ENCODE measurements at places on chromosomes 4 and X.

DNA sequence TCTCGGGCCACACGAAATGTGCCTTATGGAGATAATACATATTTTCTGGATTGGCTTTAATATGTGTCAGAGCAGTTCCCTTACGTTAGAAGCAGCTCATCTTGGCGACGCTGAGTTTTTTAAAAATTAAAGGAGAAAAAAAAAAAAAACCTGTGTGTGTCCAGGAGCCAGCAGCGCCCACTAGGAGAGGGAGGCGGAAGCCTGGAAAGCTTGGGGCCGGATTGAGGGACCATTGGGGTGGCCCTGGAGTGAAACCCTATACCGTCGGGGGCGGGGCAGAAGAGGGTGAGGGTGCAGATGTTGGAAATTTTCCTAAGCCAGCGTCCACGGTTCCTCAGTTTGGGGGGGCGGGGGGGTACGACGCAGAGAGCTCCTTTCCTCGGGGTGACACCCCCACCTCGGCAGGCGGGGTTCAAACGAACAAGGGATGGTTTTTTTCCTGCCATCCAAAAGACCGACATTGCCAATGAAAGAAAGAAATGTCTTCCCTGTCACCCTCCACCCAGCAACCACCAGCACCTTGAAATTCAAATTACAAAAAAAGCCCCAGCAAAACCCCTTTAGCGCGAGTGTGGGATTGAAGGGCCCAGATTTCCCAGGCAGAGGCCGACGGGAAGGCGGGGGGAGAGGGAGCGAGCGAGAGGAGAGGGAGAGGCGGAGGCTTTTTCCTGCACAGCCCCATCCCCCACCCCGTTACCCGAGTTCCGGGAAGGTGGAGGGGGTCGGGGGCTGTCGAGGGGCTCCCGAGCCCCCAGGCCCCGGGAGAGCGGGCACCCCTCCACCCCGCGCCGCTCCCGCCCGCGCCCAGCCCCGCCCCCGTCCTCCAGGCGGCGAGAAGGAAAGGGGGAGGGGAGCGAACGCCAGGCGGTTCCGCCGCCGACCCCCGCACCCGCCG, 859 bp downstream of the SMARCA1 start:
- DNase-seq = peak; percentile 6

DNA sequence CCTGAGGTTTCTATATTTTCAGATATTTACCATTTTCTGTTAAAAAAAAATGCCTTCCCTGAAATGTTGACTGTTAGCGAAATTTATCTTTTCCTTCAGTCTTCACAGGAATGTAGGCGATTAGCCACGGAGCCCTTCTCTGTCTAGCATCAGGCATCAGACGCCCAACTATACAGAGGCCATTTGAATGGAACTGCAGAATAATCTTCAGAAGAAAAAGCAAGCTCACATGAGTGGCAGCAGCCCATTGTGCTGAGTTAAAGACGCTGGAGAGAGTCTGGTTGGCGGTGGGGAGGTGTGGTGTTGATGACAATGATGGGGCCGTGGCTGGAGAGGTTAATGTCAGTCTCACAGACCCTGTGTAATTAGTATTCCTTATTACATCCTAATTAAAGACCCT, 196.8 kb upstream of the LEF1 start:
- no peak for DNase-seq

DNA sequence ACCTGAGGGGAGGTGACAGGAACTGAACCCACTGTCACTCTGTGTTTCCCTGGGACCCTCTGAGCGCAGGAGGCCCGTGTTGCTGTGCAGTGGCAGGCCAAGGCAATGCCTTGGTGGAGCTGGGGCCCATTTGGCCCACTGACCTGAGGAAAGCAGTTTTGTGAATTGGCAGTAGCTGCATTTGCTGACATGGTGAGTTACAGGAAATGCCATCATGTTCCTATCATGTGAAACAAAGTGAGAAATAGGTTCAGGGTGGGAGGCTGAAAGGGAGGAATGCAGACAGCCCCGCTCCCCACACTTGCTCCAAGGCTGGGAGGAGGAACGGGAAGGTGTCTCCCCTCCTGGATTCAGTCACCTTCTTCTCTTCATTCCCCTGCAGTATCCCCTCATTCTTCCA, 146.1 kb downstream of the PTTG2 start:
- no peak for DNase-seq

DNA sequence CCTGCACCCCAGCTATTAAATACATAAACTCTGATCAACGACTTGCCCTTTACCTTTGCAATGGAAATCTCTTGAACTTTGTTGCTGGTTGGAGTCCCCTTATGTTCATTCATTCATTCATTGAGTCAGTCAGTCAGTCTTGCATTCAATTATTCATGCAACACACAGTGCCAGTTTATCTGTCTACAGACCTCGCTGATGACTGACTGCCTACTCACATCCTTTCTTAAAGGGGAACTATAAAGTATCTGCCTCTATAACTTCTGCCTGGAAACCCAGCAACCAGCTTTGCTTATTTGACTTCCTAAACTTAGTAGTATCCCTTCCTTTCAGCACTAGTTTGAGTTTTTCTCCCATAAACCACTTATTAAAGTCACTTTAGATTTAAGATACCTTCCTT, 620.8 kb upstream of the ADGRL3 start:
- DNase-seq = no peak

GRCh38 chr4:180240670-180241069, 2002.5 kb upstream of the TENM3 start:
- DNase-seq = no peak

GRCh38 chr4:150145090-150145945, 67.1 kb downstream of the DCLK2 start:
- DNase-seq = no peak

DNA sequence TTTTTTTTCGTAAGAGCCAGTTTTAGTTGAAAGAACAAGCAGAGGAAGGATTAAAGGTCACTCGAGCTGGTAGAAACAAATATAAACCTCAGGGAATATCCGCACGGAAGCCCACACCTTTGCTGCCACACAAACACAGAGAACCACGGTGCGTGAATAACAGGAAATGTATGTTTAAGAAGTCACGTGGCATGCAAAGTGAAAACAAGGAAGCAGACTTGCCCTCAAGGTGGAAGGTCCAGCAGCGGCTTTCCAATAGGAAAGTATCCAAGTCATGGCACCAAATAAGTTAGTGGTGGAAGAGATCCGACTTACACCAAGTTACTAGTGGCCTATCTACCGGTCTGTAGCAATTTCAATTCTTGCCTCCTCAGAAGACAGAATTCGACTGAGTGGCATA, 215.5 kb downstream of the HHIP start:
- no peak for DNase-seq

GRCh38 chrX:103560256-103560655, 25.1 kb upstream of the TCEAL4 start:
- DNase-seq = no peak

- no peak for DNase-seq
These were observed 11.3 kb downstream of the SNX12 start for GRCh38 chrX:71056867-71057266.

DNA sequence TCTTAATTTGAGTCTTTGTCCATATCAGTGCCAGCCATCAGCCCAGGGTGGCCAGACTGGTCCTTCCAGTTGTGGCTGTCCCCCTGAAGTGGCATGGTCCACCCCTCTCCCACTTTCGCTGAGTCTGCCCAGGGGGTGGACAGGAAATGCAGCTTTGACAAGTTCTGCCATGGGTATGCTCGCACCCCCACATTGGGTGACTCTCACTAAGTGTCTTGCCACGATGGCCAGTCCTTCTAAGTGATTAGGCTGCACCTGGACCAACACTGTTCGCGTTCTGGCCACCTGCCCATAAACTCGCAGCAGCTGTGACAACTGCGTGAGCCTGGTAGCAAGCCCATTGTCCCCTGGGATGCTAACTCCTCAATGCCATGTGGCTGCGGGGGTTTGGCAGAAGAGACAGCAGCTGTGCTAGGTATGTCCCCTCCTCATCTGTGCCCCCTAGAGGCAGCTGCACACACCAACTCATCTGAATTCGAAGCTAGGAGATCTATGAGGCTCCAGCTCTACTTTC, 10.0 kb upstream of the LNX1 start:
- peak; percentile 6 for DNase-seq

GRCh38 chr4:168797738-168798375, 212.2 kb downstream of the CBR4 start:
- no peak for DNase-seq

DNA sequence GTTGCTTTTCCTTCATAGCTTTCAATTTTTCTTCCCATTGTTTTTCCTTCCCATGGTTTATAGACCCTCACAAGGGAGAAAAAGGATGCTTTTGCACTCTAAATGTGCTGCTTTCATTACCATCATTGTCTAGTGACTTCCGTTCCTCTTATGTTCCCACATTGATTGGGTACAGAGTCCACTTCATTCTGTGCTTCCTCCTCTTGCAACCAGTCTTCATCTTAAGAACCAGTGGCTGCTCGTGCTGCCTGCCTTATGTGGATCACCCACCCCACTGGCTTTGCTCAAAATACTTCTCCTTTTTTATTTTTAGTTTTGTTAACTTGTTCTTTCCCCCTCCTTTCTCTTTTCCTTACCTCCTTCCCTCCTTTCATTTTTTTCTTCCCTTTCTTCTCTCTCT, 76.5 kb upstream of the BOD1L1 start:
- DNase-seq = no peak

- peak; percentile 76 for DNase-seq
These were observed 104.9 kb downstream of the FAM53A start for GRCh38 chr4:1579001-1579900.

- DNase-seq = no peak
These were observed 67.4 kb downstream of the ZAR1 start for GRCh38 chr4:48557478-48557877.

- DNase-seq = no peak
These were observed 236.9 kb upstream of the PPARGC1A start for GRCh38 chr4:24126776-24127175.

DNA sequence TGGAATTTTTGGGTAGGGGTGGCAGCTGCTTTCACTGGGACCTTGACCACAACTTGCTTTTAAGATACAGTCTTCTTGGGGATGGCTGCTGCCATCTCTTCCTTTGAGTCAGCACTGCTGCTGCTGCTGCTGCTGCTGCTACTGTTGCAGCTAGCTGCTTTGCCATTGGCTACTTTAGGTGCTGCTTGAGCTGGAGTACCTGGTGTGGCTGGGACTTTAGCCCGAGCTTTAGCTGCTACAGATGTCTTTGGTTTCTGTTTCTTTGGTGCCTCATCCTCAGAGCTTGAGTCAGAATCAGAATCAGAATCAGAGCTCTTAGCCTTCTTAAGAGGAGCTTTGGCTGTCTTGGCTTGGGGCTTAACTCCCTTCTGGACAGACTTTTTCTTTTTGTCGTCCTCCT, 52.2 kb downstream of the FAM9B start:
- DNase-seq = no peak

- DNase-seq = no peak
These were observed 84.3 kb downstream of the FHDC1 start for GRCh38 chr4:153020457-153020856.

- DNase-seq = no peak
These were observed 19.9 kb upstream of the PJA1 start for GRCh38 chrX:69185141-69185540.

- DNase-seq = no peak
These were observed 63.4 kb downstream of the PTTG2 start for GRCh38 chr4:38023347-38024205.

DNA sequence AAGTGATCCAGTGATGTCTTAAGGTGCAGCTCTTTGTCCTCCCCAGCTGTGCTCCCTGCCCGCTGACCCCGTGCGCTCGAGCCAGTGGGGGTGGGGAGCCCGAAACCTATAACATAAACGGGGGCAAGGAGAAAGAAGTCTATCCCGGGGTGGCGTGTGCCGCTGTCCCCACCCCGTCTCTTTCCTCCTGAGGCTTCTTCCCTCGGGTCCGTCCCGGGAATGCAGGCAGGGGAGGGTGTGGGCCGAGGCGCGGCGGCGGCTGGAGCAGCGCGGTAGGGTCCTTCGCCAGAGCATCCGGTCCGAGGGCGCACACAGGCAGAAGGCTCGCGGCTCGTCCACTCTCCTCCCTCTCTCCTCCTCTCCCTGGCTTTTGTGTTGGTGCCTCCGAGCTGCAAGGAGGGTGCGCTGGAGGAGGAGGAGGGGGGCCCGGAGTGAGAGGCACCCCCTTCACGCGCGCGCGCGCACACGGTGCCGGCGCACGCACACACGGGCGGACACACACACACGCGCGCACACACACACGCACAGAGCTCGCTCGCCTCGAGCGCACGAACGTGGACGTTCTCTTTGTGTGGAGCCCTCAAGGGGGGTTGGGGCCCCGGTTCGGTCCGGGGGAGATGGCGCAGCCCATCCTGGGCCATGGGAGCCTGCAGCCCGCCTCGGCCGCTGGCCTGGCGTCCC, at the start of gene RAB33A:
Gene RAB33A, plus strand, starts transcription at position 517 of the 681 bp plus-strand sequence. Its CDS starts 101 bp downstream, at position 618.
- peak; percentile 39 for DNase-seq

DNA sequence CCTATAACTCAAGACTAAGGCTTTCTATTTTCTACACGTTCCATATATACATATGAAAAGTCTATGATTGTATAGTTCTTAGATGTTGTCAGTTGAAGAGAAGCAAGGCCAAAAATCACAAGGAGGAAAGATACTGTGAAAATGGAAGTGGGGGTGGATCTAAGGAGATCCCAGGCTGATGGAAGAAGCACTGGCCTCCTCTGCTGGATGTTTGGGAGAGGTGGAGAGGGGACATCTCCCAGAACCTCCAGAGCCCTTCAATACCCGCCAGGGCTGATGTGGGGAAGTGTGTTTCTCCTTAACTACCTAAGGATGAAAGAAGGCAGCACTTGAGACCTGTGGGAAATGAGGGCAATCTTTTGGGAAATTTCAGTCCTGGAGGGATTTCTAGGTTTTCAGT, 67.4 kb downstream of the RASGEF1B start:
- DNase-seq = no peak

DNA sequence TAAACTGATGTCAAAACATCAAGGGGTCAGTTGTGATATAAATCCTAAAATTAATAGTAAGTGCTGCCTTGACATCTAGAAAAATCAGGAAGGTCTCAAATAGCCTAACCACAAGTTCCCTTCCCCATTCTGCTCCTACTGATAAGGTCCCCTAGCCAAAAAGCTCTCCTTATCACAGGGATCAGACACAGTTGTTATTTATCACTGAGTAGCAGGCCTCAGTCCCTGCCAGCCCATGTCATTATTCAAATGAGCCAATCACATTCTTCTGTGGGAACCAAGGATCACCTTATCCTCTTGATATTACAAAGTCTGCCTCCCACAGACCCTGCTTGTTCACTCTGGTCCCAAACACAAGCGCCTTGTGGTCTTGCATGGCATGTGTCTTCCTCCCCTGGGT, 23.3 kb upstream of the TMEM255A start:
- DNase-seq = no peak

DNA sequence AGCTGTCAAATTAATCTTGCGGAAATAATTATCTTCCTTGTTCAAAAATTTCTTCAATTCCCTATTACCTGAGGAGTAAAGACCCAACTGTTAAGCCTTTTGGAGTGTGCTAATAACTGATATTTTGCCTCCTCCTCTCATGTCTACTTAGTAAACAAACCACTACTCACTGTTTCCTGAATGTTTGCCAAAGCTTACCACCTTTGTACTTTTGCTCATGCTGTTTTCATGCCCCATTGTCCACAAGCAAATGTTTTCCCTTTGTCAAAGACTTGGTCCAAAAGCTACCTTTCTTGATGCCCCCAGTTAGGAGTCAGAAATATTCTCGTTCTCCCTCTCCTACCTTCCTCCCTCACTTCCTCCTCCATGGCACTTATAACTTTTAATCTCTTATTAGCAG, 226.1 kb downstream of the ENOX2 start:
- DNase-seq = no peak
